ENCODE measurements at places on chromosomes 13 and 19.

DNA sequence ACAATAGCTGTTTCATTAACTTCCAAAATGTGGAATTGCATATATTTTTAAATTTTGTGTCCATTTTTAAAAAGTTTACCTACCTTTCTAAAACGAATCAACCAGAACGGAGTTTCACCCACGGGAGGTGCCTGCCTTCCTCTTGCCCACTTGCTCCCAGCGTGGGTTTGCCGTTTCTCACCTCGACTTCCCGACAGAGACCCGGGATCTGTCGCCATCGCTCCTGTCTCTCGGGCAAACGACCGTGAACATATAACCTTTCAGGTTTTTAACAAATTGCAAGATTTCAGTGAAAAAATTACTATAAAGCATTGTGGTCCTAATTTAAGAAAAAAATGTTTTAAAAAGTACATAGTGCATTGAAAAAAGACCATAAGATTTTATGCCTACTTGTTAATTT is 4.2 kb downstream of the TMEM255B start:
- DNase-seq: no peak

DNA sequence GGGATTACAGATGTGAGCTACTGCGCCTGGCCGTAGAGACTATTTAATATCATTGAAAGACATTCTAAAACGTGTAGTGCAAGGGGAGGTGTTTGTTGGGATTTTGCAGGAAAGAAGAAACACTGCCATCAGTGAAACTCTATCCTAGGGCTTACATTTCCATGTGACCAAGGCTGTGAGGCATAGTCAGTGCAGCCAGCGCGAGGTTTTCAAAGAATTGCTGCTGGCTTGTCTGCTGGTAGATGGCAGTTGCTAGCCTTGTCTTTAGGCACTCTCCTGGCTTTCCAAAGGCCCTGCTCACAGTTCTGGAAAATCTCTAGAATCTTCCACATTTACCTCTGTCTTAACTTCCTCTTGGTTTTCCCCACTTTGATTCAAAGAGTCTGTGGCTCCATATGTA is 77.5 kb downstream of the GPC6 start:
- DNase-seq: no peak

DNA sequence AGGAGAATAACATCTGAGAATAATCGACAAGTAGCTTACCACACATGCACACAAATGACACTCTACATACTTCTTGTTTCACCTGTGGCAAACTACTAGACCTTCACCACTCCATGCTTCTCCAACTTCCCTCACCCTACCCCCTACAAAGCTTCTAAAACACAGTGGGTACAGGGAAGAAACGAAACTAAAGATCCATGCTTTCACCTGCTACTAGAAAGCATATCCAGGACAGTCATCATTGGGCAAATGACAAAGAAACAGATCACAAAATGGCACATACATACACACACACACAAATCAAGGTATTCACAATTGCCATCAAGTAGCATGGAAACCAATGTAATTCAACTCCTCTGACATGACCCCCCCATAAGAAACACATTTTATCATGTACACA is 10.6 kb downstream of the BRD4 start:
- no peak for DNase-seq

- no peak for DNase-seq
Observed at GRCh38 chr13:93307651-93308050, 81.0 kb downstream of the GPC6 start.

- DNase-seq: no peak
Observed at GRCh38 chr13:21852043-21852442, 181.2 kb downstream of the FGF9 start.

- no peak for DNase-seq
Observed at GRCh38 chr19:8487137-8487851, 15.1 kb downstream of the PRAM1 start.

DNA sequence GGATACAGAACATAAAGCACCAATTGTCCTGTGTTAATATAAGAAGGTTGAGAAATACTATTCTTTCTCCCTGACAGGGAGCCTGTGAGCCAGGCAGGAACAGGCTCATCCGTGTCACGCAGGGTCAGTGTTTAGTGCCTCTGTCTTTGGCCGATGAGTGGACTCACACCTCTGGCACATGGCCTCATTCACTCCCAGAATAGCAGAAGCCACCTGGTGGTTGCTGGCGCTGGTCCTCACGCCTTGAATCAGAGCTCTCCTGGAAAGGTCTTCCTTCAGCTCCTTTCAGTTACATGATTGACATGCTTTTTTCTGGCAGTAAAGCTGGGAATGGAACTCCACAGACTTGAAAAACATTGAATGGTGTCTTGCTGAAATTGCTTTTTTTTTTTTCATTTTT is 28.1 kb upstream of the SIAH3 start:
- no peak for DNase-seq

DNA sequence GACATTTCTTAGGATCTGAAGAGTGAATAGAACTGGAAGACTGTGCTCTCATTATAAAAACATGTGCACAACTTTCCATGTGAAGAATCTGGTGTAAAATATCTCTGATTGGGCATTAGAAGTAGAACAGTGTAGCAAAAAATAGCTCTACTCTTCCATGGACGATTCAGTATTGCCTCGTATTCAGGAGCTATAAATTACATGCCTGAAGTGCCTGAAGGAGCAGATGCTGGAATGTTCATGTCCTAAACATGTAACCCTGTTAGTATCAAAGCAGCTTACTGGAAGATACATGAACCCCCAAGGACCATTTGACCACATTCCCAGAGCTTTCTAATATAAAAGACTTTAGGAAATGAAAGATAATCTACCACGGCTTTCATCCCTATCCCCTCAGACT is 528.9 kb downstream of the DACH1 start:
- no peak for DNase-seq

GRCh38 chr19:44735011-44735410 is 13.5 kb upstream of the BCL3 start:
- DNase-seq: no peak

- no peak for DNase-seq
Observed at GRCh38 chr13:41018602-41018948, 541 bp downstream of the ELF1 start.

DNA sequence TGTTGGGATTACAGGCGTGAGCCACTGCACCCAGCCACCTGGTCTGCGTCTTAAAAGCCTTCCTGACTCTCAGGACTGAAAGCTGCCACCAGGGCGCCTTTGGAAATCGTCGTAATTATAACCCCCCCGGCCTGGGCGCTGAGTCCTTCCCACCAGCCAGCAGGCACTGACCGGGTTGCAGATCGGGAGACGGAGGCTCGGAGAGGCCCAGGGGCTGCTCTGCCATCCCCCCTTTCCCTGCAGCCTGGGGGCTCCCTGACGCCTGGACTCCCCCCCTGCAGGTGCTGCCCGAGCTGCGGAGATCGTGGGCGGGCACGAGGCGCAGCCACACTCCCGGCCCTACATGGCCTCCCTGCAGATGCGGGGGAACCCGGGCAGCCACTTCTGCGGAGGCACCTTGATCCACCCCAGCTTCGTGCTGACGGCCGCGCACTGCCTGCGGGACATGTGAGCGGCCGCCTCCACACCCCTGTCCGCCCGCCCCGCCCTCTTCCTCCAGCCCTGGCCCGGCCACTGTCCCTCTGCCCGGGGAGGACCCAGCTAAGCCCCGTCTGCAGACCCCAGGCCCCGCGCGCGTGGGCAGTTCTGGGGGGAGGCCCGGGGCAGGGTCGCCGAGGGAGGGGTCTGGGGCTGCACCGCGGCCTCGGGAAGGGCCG is 2.5 kb downstream of the PRTN3 start:
- no peak for DNase-seq

DNA sequence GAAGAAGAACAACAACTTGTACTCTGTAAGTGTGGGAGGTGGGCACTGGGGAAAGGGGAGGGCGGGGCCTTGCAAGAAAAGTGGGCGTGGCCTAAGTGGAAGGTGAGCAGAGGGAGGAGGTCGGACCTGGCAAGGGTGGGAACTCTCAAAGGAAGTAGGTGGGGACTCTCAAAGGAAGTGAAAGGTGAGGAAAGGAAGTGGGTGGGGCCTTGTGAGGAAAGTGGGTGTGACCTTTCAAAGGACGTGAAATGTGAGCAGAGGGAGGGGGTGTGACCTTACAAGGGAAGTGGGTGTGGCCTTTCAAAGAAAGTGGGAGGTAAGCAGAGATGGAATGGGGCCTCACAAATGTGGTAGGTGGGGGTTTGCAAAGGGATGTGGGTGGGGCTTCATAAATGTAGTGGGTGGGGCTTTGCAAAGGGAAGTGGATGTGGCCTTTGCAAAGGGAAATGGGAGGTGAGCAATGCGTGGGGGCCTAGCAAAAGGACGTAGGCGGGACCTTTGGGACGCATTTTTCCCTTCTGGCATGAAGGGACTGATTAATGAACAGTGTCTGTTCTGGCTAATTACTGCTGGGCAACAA is 25.9 kb downstream of the ACSBG2 start:
- DNase-seq: no peak

- no peak for DNase-seq
Observed at GRCh38 chr19:29422047-29422446, 103.7 kb upstream of the VSTM2B start.

GRCh38 chr19:1181606-1182005 is 7.5 kb upstream of the SBNO2 start:
- DNase-seq: no peak

DNA sequence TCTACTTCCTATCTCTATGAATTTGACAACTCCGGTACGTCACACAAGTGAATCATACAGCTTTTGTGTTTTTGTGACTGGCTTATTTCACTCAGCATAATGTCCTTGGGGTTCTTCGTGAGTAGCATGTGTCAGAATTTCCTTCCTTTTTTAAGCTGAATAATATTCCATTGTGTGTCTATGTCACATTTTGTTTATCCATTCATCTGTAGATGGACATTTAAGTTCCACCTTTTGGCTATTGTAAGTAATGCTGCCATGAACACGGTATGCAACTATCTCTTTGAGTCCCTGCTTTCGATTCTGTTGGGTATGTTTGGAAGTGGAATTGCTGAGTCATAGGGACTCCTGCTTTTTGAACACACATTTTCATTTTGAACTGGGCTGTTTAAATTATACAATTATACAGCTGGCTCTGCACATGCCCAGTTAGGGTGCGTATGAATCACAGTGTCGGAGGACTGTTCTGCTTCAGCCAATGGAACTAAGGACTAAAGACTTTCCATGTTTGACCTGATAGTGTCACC is 43.0 kb upstream of the C13orf42 start:
- no peak for DNase-seq

- DNase-seq: no peak
Observed at GRCh38 chr19:51201712-51202111, 23.2 kb upstream of the CD33 start.

GRCh38 chr19:28425046-28425931 is 787.7 kb downstream of the UQCRFS1 start:
- no peak for DNase-seq

- no peak for DNase-seq
Observed at GRCh38 chr13:33263976-33264619, 21.5 kb downstream of the STARD13 start.

DNA sequence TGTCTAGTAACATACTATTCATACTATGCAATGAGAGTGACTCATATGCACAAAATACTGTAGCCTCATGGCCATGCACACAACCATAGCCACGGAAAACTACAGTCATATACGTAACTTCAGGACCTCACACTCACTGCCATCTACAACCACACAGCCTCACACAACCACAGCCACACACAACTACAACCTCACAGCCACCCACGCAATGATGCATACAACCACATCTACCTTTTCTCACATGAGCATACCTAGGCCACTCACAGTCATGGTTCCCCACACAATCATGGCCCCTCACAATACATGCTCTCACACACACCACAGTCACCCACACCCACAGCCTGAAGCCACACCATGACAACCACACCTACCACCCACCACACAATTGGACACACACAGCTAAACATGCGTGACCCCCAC is 8.7 kb upstream of the TNFSF14 start:
- no peak for DNase-seq

GRCh38 chr13:99993660-99994637 is 12.4 kb downstream of the ZIC2 start:
- DNase-seq: no peak

DNA sequence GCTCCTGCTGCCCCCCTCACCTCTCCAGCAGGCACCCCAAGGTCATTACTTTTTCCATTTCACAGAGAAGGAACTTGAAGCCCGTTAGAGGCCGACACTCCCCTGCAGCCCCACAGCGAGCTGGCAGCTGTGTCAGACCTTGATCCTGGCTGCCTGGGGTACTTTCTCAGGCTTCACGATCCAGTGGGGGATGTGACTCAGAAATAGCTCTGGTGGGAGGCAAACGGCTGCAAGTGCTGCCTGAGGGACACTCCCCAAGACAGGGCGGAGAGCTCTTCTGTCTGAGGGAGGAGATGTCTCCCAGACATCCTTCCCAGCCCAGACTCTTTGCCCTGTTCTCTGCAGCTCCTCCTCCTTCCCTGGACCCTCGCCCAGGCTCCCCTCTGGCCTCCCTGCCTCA is 4.8 kb downstream of the TSKS start:
- no peak for DNase-seq

DNA sequence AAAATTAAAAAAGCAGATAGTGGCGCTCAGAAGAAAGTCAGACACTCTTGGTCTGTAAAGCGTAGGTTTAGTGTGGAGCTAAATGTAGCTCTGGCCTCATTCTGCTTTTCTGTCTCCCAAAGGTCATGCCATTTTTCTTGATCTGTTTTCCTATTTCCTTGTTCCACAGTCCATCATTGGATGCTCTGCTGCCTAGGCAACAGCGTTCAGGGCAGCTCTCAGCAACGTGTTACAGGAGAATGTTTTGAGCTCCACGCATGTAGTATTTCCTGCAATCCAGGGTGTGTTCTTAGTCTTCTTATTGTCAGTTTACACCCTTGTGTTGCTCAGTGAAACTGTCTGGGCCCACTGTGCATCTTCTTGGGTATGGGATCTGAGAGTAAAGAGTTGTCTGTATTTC is 46.0 kb upstream of the PCDH8 start:
- DNase-seq: no peak

- DNase-seq: peak; percentile 44
Observed at GRCh38 chr19:54164369-54165068, 5.0 kb upstream of the LENG1 start.

GRCh38 chr19:14563989-14564651 is 7.7 kb downstream of the NDUFB7 start:
- DNase-seq: no peak

DNA sequence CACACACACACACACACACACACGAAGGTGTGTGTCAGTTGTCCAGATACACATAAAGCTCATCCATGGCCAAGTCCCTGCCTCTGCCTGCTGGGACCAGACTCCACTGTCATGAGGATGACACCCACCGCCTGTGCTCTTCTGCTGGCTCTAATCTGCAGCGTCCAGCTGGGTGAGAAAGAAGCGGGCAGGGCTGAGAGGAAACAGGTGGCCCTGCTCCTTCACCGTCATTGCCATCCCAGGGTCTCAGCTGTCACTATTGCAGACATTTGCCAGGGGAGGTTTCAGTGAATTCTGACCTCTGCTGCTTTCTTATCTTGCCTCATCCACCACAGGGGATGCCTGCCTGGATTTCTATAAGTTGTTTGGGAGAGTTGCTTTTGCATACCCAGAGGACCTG is 31.4 kb downstream of the SCGB2B2 start:
- no peak for DNase-seq

GRCh38 chr13:59750860-59751259 is 412.9 kb downstream of the DIAPH3 start:
- DNase-seq: peak; percentile 52

- no peak for DNase-seq
Observed at GRCh38 chr13:44385401-44385800, 11.8 kb downstream of the SERP2 start.
